ENCODE measurements at places on chromosomes 5 and 9.

- DNase-seq = no peak
Observed at GRCh38 chr9:109795613-109796012, 15.6 kb downstream of the PALM2AKAP2 start.

DNA sequence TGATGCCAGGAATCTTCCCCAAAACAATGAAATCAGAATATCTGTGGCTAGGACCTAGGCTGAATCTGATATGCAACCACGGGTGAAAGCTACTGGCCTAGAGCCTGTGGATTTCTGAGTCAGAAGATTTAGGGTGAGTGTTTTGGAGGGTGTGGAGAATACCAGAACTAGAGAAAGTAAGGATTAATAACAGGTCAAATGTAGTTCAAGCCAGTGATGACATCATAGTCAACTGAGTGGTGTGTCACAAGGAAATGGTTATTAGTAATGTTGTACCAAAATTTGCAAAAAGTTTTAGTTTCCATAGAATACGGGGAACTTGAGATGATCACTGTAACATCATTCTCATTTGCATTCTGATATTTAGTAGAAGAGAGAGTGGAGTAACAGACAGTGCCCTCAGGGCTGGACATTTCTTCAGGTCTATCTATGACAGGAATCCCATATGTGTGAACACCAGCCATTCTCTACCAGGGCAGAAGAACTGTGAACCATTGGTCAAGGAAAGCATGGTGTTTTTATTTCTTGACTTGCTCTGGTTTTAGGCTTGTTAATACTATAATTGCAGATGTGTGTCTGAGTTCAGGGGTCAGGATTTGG, 3.7 kb downstream of the GALNT12 start:
- DNase-seq = no peak

DNA sequence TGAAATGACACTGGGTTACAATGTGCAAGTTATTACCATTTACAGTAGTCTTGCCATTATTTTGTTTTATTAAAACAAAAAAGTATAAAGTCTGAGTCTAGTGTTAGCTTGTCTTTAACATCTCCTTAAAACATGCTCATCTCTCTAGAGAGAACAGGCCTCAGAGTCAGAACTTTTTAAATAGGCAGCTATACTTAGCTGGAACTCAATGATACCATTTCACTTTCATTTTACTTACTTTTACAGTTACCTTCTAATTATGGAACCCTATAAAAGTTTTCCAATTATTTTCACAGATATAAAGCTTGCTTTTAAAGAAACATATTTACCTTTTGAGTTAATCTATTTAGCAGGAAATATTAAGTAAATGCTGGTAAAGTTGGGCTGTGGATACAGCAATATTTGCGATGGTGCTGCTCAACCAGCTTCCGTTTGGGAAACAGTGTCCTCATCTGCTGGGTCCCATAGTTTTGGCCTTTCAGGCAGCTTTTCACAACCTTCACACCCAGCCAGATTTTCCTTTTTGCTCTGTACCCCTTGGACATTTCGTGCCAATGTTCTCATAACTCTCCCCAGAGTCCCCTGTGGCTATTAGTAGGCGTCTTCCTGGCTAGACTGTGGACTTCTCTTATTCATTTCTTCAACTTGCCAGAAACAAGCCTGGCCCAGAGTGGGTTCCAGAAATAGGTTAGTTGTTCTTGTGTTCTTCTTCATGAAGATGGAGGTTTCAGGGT, 36.3 kb upstream of the UBTD2 start:
- no peak for DNase-seq

GRCh38 chr9:108615152-108615551, 240.6 kb downstream of the ACTL7B start:
- DNase-seq = no peak

GRCh38 chr9:133144142-133144903, 19.4 kb downstream of the GBGT1 start:
- peak; percentile 83 for DNase-seq

- peak; percentile 29 for DNase-seq
Observed at GRCh38 chr5:55226934-55227663, at the start of gene MCIDAS. TSS of gene MCIDAS (minus strand) at chr5:55227315. CDS start at chr5:55227138, 177 bp downstream.

- DNase-seq = no peak
Observed at GRCh38 chr9:90972057-90972456, 170.4 kb downstream of the SYK start.

DNA sequence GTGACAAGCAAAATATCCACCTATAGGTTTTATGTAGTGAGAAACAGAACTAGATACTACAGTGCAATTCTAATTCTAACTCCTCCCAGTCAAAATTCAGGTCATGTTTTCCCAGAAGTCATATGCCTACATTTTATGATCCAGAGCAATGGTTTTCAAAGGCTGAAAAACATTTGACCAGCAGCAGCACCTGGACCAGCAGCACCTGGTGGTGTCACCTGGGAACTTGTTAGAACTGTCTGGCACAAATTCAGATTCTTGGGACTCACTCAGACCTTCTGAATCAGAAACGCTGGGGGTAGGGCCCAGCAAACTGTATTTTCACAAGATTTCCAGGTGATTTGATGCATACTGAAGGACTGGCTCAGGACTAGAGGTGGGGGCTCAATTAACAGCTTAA, 367.7 kb upstream of the RFX3 start:
- no peak for DNase-seq

DNA sequence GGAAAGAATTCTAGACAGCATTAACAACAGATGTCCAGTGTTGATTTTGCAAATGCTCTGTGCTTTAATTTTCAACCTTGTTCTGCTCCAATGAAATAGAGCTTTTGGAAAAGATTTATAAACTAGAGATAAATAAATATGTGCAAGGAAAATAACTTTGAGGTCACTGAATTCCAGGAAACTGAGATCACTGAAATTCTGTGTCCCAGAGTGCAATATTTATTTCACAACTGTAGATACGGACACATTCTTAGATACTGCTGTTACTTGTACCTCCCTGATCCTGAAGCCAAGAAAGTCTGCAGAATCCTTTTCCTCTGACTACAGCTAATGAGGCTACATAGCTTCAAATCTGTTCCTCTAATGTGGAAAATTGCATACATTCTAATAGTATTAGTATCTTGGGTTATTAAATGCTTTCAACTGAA, 222.9 kb downstream of the DOCK8 start:
- DNase-seq = no peak

DNA sequence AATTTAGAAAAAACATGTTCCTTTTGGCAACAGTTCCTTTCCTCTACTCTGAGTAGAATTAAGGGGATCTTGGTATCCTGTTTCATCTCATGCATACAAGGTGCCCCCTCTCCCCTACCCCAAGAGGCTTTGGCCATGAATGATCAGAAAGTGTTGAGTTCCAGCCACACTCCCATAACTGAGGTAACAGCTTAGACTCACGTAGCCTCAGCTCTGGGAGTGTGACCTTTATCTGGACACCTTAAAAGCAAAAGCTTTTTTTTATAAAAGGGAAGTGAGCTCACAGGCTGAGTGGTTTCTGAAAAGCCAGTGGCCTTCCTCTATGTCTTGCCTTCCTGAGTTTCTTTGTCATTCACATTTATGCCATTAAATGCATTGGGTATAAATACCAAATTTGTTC, 900 bp upstream of the HAVCR2 start:
- no peak for DNase-seq

- no peak for DNase-seq
Observed at GRCh38 chr9:83220730-83221129, 157.8 kb upstream of the RASEF start.

DNA sequence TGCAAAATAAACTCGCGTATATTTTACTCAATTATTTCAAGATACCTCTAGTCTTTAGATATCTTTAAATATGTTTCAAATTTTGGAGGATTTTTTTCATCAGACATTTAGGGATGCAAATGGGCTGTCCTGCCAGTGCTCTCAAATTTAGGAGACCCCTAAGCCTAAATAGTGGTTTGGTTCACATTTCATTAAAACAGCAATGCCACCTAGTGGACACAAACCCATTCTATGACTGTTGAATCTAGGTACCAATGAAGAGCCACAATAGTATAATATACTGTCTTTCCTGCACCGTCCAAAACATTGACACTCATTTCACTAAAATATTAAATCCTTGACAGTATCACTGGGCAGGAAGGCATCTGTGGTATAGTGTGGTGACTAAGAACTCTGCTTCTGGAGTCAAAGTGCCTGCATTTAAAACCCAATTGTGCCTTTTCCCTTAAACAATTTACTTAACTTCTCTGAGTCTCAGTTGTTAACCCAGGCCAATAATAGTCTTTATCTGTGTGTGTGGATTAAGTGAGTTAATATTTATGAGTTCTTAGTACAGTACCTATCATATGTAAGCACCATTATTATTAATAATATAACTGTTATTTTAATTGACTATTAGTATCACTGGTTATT, 148.0 kb downstream of the RORB start:
- DNase-seq = no peak

DNA sequence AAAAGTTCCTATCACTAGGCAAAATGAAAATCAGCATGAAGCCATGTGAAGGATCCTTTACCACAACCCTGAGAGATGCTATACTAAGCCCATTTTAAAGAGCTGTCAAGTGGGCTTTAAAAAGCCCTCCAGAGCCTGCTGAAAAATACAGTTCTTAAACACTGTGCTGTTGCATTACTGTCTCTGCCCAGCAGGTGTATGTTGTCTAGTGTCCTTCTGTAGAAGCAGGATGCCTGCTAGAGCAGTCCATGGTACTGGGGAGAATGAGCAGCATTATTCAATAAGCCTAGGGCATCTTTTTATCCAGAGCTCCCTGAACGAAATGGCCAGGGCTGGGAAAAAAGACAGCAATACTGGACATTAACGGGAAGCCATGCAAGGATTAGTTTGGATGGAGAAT, 126.2 kb upstream of the PLCXD3 start:
- DNase-seq = no peak

DNA sequence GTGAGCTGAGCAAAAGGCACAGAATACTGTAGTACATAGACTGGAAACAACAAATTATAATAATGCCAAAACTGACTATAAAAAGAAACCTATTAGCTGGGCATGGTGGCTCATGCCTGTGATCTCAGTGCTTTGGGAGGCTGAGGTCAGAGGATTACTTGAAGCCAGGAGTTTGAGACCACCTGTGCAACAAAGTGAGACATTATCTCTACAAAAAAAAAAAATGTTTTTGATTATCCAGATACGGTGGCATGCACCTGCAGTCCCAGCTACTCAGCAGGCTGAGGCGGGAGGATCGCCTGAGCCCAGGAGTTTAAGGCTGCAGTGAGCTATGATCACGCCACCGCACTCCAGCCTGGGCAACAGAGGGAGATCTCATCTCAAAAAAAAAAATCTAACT, 175.9 kb downstream of the TTC39B start:
- no peak for DNase-seq

- DNase-seq = no peak
Observed at GRCh38 chr5:178367736-178368120, 135.1 kb upstream of the PHYKPL start.

GRCh38 chr9:129068110-129068509, 12.8 kb upstream of the DOLPP1 start:
- DNase-seq = no peak

DNA sequence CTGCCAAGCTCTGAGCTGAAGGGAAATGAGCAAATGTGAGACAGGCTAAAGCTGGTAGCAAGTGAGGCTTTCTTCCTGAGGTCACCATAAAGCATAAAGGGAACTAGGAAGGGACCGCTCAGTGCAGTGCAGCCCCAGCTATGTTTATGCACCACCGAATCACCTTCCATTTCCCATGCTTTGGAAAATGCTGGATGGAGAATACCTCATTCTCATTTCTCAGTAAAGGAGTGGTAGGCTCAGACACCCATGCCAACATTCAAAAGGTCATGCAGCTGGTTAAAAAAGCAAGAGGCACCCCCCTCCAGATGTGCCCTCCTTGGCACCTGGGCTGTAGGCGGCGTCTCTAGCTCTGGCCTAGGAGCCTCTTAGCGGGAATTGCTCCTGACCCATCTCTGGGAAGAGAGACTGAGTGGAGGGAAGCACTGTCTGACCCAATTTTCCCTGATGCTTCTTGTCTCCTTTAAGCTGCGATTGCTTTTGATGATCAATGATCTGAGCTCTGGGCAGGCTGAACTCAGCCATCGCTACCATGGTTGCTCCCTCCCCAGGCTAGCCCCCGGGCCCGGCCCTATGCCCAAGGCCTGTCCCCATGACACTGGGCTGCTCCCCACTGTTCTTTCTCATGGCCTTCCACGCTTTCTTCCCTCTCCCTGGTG, 58.7 kb downstream of the ZNF354C start:
- DNase-seq = no peak

DNA sequence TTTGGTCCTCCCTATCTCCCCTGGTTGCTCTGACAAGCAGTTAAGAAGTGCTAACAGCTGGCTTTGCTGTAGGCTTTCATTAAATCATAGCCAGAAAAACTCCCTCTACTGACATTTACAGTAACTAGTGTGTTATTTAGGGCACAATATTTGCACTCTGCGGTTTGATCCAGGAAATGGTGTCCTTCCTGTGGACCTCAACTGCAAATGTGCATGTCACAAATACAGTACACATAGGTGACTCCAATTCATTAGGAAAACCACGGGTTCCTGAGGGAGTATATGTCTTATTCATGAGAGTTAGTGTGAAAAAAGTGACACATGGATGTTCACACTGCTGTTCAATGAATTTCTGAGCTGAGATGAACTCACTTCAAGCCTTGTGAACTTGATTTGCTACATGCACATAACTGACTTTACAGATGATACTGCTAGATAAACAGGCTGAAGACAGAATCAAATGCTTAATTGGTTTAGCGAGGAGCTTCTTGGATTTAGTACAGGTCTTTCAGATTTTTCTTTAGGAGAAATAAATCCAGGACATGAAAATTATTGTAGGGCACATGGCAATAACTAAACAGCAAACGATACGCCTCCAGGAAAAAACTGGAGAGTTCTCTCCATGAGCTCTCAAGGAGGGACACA, 281.5 kb downstream of the EFNA5 start:
- no peak for DNase-seq

Data from T follicular helper cell (primary cell).